IPS-NIHi11 (cell line): ENCODE measurements at places on chromosomes 7 and 10.
A peak's percentile ranks its signal among the peaks of the same experiment; 100 is the strongest.

GRCh38 chr10:129962031-129962871 is 1.8 kb downstream of the EBF3 start:
- DNase-seq, result no peak

GRCh38 chr7:82010416-82010815 is 240.6 kb upstream of the HGF start:
- no peak for DNase-seq

GRCh38 chr10:48531486-48531885 is 73.4 kb downstream of the ARHGAP22 start:
- no peak for DNase-seq

- DNase-seq, result no peak
Observed at GRCh38 chr7:97373736-97374135, 256.2 kb downstream of the SDHAF3 start.

DNA sequence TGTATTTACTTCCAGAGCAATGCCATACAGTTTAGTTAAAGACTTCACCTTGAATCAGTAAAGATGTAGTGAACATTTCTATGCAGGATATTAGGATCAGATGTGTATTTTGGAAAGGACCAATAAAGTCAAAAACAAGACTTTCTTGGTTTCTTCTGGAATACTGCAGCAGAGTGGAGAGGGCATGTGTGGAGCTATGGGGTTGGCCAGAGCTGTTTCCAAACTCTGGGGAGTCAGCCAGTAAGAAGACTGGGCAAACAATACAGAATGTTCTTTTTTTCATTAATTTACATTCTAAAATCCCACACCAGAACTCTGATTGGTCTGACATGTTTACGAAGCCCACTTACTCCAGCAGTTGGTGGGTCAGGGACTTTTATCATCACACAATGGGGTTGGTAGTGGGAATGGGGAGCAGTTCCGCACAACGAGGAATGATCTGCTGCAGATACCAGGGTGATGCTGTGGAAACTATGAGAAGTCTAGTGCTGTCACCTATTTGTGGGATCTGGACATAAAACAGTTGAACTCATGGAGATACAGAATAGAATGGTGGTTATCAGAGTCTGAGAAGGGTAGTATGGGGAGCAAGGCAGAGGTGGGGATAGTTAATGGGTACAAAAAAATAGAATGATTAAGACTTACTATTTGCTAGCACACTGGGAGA is 267.7 kb downstream of the MALRD1 start:
- no peak for DNase-seq

- no peak for DNase-seq
Observed at GRCh38 chr10:104492329-104492940, 138.8 kb downstream of the CFAP58 start.

DNA sequence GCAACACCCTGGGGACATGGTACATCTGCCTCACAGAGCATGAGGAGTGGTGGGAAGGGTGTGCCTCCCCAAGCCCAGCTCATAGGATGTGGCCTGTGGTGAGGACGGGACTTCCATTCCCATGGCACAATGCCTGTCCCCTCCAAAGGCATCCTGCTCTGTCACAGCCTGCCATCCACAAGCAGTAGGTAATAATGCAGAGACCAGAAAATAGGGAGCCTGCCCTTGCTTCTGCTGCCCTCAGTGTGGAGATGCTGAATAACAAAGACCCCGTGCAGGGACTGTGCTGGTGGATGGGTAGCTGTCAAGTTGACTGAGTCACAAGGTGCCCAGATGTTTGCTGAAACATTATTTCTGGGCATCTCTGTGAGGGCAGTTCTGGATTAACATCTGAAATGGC is 199.9 kb upstream of the GRB10 start:
- DNase-seq, result peak; percentile 38

- DNase-seq, result no peak
Observed at GRCh38 chr10:83310688-83311087, 828.6 kb upstream of the GHITM start.

GRCh38 chr7:98365863-98366561 is 34.9 kb downstream of the BAIAP2L1 start:
- DNase-seq, result no peak

GRCh38 chr7:116800594-116800993 is 61.8 kb upstream of the CAPZA2 start:
- no peak for DNase-seq

GRCh38 chr10:23359692-23360380 is 15.2 kb upstream of the C10orf67 start:
- no peak for DNase-seq

DNA sequence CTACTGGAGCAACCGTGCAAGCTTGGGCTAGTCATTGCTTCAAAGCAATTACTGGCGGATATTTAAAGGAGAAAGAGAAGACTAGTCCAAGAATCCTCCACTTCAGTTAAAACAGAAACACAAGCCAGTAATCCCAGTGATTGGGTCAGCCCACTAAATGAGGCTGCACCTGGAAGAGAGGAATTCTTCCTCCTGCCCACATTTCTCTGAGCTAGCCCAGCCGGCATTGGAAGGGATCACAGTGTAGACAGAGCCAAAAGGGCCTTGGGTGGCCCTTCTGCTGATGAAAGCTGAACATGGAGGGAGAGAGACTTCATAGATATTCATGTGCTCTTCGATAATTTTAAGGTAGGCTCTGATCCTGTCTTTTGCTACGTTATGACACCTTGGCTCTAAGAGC is 228.4 kb downstream of the KIAA1217 start:
- DNase-seq, result no peak

- DNase-seq, result no peak
Observed at GRCh38 chr7:150751702-150752101, 14.5 kb downstream of the GIMAP5 start.

- peak; percentile 43 for DNase-seq
Observed at GRCh38 chr7:44193011-44193802, 4.0 kb upstream of the GCK start.

- DNase-seq, result no peak
Observed at GRCh38 chr7:33950047-33950714, 44.8 kb downstream of the BMPER start.

DNA sequence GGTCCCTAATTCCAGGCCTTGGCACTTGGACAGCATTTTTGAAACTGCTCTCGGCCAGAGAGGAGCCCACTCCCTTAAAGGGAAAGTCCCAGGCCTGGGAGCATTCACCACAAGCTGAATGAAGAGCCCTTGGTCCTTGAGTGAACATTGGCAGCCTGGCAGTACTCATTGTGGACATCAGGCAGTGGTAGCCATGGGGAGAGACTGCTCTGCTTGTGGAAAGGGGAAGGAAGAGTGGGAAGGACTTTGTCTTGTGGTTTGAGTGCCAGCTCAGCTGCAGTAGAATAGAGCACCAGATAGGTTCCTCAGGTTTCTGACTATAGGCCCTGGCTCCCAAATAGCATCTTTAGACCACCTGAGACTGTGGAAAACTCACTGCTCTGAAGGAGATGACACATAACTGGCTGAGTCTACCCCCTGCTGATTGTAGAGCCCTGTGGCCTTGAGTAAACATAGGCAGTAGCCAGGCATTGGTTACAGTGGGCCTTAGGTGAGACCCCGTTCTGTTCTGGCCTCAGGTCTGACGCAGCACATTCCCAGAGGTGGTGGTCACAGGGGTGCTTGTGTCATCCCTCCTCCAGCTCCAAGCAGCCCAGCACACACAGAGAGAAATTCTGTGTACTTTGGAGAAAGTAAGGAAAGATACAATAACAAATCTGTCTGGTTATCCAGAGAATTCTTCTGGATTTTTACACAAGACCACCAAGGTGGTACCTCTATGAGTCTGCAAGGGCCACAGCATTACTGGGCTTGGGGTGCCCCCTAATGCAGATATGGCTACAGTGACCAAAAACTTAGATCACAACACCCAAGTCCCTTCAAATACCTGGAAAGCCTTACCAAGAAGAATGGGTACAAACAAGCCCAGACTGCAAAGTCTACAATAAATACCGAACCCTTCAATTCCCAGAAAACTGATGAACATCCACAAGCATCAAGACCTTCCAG is 153.8 kb downstream of the GNAI1 start:
- DNase-seq, result no peak

- peak; percentile 81 for DNase-seq
Observed at GRCh38 chr10:68406111-68406814, 814 bp downstream of the RUFY2 start.

DNA sequence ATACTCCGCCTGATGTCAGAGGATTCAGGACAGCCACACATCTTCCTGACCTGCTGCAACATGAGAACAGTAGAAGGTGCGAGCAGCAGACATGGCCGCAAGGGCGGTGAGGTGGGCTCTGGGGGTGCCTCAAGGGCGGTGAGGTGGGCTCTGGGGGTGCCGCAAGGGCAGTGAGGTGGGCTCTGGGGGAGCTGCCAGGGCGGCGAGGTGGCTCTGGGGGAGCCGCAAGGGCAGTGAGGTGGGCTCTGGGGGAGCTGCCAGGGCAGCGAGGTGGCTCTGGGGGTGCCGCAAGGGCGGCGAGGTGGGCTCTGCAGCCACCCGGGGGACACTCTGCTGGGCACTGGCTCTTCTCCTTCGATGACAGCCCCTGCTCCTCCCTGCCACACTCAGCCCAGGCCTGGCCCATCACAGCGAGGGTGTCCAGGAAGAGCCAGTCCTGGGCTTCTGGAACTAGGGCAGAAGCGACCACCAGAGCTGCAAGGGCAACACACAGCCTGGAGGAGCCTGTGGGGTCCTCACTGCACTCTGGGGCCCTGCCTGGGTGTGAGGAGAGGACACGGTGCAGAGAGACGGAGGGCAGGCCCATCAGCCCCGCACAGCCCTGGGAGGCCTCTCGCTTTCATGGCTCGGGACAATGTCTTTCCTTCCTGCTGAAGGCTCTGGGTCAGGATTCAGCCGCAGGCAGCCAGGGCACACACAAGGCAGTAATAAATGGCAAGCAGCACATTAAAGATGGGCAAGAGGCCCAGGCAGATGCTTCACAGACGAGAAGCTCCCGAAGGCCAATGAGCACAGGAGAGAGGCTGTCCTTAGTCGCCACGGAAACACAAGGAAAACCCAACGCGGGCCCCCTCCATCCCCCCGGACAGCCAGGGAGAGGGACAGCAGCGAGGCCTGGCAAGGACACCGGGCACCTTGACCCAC is 42.5 kb downstream of the STK32C start:
- no peak for DNase-seq

DNA sequence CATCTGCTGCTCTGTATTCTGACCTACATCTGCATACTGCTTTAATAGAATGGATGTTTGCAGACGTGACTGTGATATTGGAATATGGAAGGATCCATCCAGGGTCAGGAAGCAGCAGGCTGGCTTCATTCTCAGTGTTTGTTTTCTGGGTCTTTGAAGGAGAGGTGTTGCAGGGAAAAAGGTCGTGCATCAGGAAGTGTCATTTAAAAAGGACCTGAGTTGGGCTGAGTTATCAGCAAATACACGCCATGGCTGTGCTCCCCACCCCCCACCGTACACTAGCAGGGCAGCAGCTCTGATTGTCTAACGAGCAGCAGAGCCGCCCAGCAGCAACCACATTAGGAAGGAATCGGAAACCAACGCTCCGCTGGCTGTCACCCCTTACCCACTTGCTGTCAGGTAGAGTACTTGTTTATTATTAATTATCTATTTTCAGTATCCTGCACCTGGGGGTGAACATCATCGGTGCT is 63.1 kb upstream of the STEAP1B start:
- DNase-seq, result no peak

DNA sequence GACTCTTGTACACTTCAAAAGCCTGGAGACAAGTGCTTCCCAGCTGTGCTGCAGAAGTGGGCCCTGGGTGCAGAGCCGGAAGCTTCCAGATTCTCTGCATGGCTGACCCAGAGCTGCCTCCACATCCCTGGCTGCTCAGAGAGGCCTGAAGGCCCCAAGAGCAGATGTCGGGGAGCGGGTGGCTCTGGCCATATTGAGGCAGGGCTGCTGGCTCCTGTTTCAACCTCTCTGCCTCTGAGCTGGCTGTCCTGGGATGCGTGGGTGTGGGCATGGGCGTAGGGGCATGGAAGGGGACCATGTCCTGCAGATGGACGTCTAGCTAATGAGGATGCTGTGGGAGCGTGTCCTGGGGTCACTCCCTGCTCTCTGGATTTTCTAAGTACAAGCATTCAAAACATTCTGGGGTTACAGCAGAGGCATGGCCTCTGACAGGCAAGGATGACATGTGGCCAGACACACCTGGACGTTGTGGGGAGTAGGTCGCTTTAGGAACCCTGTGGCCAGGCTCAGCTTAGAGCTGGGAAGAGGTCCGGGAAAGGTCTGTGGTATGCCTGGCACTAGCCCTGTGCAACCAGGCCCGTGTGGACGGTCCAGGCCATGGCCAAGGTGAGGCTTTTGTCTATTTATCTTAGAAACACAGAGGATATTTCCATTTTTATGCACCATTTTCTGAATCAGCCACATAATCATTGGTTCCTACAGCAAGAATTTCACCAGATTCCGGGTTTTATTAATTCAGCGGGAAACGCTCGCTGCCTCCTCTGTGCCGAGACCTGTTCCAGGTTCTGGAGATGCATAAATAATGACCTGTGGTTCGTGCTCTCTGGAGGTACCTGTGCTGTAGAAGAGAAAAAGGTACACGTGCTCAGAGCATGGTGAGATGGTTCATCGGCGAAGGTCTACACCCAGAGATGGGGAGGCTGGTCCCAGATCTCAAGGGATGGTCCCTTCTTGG is 361.1 kb downstream of the GLRX3 start:
- no peak for DNase-seq

DNA sequence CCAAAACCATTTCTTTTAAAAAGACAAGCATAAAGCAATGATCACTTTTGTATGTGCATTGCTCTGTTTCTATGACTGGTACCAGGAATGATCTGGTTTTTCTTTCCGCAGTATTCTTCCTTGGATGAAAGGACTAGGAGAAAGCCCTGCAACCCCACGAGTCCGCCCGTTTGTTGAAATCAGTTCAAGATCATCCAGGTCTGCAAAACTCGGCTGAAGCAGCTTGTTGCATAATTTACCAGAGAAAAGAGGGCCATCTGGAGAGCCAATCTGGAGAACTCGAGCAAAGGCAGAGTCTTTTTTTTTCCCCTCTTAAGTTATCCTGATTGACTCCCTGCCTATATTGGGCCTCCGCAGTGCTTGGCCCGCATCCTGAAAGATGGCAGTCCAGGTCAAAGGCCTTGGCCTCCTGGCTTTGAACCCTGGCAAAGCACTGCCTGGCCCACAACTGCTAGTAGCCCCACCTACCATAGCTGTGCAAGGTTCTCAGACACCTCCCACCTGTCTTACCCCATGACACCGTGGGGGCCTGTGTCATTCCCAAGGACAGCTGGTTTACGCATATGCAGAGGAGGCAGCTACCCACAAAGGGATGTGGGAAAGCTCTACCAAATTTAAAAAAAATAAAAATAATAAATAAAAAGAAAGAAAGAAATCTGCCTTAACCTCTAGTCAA is 572.2 kb downstream of the INHBA start:
- DNase-seq, result no peak

- DNase-seq, result no peak
Observed at GRCh38 chr7:152857272-152857671, 97.7 kb downstream of the ACTR3B start.

- DNase-seq, result no peak
Observed at GRCh38 chr7:21538936-21539495, 3.8 kb upstream of the DNAH11 start.

DNA sequence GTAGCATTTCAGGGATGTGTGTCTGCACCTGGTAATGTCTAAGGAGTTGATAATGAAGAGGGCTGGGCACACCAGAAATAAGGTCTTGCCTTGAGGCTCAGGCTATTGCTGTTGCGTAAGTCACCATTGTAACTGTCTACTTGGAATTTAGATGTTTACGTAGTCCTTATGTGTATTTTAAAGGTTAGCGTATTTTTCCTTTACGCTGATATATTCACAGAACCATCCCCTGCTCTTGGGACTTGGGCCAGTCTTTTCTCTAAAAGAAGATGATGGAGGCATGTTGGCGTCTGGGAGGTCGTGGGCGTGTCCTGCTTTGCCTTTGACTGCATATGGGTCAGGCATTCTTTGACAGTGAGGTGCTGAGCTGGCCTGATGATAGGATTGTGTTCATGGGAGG is 14.7 kb downstream of the WDR37 start:
- DNase-seq, result peak; percentile 23
